ENCODE measurements at places on chromosomes 6 and 20.

- DNase-seq = no peak
Observed at GRCh38 chr20:14582855-14583254, 245.4 kb upstream of the FLRT3 start.

DNA sequence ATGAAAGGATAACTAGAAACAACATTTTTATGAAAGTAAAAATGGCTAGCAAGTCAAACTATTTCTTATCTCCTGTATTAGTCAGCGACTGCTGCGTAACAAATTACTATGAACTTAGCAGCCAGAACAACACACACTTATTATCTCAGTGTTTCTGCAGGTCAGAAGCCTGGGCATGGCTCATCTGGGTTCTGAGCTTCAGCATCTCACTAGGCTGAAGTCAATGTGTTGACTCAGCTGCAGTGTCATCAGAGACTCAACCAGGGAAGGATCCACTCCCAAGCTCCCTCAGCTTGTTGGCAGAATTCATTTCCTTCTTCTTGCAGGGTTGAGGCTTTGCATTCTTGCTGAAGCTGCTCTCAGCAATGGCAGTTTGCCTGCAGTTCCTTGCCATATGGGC lies 33.2 kb upstream of the IGF2R start:
- DNase-seq = no peak

DNA sequence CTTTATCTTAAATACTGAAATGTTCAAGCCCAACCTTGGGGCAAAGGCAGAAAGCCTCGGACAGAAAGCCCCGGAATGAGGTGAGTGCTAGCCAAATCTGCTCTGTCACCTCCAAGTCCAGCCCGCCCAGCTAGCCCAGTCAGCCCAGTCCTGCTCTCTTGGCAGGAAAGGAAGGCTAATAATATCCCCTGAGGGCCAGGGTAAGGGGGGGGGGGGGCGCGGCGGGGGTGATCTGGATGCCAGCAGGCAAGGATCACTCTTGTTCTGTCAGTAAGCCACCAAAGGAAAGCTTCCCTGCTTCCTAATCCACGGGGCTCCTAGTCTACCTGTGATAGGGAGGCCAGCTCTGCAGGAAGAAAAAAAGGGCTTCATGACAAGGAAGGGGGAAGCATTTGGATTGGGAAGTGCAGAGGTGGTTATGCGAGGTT lies 1.1 kb downstream of the NDRG3 start:
- no peak for DNase-seq

DNA sequence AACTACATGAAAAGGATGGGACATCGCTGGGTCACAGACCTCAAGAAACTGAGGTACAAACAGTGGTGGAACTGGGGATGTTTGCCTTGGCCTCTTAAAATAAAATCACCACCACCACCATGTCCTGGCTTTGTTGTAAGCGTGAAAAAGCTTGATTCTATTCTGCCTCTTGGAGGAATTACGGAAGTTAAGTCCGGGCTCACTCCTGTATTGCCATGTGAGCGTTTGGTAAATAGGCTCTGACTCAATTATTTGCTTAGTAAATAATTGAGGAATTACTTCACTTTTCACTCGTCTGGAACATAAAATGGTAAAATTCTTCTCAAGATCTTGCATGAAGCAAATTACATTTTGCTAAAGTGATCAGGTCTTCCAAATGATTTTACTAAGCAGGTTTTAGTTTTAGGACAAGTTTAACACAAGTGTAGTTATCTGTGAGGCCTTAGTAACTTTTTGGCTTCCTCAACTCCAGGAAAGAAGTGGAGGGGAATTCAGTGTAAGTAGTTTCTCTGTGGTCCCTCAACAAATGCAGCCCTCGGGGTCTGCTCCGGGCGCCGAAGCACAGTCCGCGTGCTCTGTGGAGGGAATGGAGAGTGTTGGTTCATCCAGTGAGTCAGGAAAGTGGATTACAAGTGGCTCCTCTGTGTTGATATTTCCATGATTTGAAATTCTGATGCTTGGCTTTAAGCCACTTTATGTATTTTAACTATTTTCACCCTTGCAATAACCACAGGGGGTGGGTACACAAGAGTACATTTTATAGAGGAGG lies 23.8 kb downstream of the IYD start:
- no peak for DNase-seq

- DNase-seq = no peak
Observed at GRCh38 chr6:111769365-111770152, 103.7 kb downstream of the FYN start.

- DNase-seq = no peak
Observed at GRCh38 chr6:56524891-56525703, 117.6 kb downstream of the DST start.

DNA sequence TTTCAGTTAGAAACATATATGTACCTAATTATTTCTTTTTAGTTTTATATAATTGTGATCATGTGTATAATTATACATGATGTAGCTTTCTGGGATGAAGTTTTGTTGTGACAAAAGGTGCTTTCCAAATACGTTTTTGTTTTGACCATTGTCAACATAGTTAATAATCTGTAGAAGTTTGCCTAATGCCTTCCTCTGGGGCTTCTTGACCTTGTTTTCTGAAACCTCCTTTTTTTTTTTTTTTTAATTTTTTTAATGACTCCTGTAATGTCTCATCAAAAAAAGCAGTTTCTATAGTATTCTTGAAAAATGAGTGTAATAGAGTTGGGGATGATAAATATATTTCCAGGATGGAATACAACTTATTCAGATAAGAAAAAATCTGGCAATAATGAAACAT lies 434.7 kb upstream of the SOX4 start:
- DNase-seq = no peak

GRCh38 chr20:4898282-4899244 lies 102.7 kb downstream of the SLC23A2 start:
- no peak for DNase-seq

- DNase-seq = peak; percentile 64
Observed at GRCh38 chr20:34515484-34516246, 557 bp upstream of the DYNLRB1 start.

GRCh38 chr6:15001326-15001910 lies 244.5 kb upstream of the JARID2 start:
- DNase-seq = no peak

DNA sequence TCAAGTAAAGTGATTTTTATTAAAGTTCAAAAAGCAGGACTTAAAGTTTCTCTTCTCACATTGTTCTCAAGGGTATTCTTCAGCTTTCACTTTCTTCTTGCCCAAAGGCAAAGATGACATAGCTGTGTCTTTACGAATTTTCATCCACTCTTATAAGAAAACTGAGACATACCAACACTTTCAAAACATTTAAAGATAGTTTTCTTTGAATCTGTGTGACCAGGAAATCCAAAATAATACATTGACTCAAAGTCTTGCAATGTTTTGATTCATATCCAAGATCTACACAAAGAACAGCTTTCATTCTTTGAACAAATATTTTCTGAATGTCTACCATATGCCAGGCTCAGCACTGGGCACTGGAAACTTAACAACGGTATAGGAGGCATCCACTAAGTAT lies 117.9 kb downstream of the SIM1 start:
- no peak for DNase-seq

GRCh38 chr6:45664707-45665106 lies 287.0 kb upstream of the SUPT3H start:
- DNase-seq = no peak

DNA sequence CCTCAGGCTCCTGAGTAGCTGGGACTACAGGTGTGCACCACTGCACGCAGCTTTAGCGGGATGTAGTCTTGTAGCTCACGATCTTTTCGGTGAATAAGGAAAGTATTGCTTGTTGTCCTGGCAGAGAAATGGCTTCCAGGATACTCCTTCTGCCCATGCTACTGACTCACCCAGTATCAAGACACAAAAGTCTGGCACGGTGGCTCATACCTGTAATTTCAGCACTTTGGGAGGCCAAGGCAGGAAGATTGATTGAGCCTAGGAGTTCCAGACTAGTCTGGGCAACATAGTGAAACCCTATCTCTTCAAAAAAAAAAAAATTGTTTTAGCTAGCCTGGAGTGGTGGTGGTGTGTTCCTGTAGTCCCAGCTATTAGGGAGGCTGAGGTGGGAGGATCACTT lies 40.9 kb upstream of the B4GALT5 start:
- DNase-seq = no peak

- DNase-seq = no peak
Observed at GRCh38 chr6:16140607-16141006, 11.7 kb downstream of the MYLIP start.

GRCh38 chr6:126072834-126073233 lies 86.5 kb downstream of the TRMT11 start:
- DNase-seq = no peak

DNA sequence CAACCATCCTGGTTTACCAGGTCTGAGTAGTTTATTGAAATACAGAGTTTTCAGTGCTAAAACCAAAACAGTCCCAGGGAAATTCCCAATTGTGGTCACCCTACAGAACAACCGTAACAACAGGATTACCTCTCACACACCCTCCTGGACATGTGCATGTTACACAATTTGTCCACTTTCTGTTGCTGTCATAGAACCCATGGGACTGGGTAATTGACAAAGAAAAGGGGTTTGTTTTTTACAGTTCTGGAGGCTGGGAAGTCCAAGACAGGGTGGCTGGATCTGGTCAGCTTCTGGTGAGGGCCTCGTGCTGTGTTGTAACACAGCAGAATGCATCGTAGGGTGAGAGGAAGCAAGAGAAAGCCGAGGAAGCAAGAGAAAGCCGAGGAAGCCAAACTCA lies 9.1 kb upstream of the ADA start:
- no peak for DNase-seq

GRCh38 chr20:58778760-58779159 lies 71.9 kb downstream of the GNAS-AS1 start:
- no peak for DNase-seq

- DNase-seq = no peak
Observed at GRCh38 chr20:47454298-47455132, 47.2 kb upstream of the NCOA3 start.

- DNase-seq = no peak
Observed at GRCh38 chr6:144395826-144396225, 110.7 kb downstream of the UTRN start.

GRCh38 chr20:48298851-48299484 lies 513.7 kb upstream of the SULF2 start:
- no peak for DNase-seq

DNA sequence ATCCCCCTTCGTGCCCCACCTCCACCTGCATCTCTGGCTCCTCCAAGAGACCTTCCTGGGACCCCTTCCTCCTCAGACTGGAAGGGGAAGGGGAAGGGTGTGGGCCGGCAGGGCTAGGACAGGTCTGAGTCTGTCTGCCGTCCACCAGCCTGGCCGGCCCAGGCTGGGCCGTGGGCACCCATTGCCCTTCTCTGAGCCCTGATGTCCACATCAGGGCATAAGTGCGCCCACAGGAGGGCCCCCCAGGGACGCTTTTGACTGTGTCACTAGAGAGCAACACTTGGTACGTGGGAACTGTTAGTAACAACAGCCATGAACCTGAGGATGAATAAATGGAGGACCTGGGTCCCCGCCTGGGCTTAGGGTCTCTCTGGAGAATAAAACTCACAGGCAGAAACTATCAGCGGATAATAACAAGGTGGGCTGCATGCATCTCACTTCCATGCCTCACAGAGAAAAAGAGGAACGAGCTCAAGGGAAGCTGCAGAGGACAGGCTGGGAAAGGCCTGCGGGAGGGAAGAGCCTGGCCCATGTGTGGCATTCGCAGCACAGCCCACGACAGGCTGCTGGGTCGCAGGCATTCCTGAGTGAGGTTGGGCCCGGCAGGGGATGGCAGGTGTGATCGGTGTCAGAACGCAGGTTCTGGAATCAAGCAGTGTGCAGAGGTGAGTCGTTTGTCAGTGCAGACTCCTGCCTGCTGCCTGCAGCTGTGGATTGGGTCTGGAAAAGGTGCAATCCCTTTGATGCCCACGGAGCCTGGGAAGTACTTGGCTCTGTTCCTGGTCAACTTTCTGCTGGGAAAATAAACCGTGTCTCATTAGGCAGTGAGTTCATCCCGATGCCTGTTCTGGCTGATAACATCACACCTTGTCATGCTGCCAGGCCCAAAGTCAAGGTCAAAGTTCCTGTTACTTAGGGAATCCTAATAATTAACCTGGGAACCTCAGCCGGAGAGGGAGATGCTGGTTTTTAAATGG lies 60.9 kb downstream of the BCAS4 start:
- DNase-seq = no peak

- no peak for DNase-seq
Observed at GRCh38 chr6:30603961-30604360, 13.1 kb downstream of the PPP1R10 start.

DNA sequence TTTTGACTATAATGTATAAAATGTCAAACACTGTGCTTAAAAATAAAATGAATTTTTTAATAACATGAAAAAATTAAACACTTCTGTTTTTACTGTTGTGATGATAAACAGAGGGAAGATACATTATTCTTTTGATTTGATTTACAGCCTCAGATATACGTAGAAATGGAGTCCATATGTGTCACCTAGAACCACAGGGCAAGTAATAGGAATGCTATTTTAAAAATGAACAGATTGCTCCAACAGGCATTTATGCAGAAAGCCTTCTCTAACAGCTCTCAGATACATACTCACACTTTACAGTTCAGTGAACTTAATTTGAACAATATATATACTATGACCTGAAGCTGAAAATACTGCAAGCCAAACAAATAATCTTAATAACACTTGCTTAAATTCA lies 1551.0 kb downstream of the GRIK2 start:
- DNase-seq = no peak

- no peak for DNase-seq
Observed at GRCh38 chr6:80553071-80553740, 446.7 kb downstream of the BCKDHB start.

DNA sequence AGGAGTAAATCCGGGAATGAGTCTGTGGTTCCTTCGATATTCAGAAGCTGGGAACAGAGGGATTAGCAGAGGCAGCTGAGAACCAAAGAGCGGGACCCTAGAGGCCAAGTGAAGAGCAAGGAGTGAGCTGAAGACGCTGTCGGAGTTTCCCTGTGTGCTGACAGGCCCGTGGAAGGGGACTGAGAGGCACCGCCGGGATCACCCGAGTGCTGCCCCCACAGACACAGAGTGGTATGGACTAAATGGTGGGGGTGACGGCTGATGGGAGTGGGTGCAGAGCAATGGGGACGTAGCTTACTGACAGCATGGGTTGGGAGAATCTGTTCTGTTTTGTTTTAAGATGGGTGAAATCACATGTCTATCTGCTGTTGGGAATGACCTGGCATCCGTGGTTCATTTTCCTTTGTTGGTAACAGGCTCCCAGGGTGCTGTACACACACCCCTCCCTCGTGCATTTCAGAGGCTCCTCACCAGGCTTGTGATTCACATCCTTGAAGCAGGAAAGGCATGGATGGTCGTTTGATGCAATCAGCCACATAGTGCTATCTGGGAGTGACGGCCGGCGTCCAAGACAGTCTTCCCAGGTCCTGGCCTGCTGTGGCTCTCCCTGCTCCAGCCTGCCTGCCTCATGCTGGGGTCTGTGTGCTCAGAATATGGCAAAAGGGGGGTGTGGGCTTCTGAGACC lies 97.4 kb downstream of the THBS2 start:
- no peak for DNase-seq

DNA sequence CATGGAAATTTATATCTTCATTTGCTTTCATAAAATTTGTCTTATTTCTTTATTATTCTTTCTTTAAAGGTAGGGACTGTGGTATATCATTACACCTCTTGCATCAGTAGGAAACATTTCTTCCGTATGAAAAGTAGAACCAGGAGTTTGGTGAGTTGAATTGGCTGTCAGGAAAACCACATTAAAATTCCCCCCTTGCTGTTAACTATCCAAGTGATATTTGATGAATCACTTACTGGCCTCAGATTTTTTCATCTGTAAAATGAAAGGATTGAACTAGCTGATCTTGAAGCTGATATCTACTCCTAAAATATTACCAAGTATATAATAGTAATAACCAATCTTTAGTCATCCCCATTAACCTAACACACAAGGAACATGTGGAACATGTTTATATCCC lies 460.9 kb downstream of the GJA1 start:
- DNase-seq = no peak

- DNase-seq = no peak
Observed at GRCh38 chr20:33922224-33922623, 71.5 kb upstream of the RALY start.

Measured in activated CD8-positive, alpha-beta memory T cell treated with anti-CD3 and anti-CD28 coated beads, Interleukin-2, amount 50 U/mL, for 4 hours (primary cell).